ENCODE measurements at places on chromosomes 16 and 17.

DNA sequence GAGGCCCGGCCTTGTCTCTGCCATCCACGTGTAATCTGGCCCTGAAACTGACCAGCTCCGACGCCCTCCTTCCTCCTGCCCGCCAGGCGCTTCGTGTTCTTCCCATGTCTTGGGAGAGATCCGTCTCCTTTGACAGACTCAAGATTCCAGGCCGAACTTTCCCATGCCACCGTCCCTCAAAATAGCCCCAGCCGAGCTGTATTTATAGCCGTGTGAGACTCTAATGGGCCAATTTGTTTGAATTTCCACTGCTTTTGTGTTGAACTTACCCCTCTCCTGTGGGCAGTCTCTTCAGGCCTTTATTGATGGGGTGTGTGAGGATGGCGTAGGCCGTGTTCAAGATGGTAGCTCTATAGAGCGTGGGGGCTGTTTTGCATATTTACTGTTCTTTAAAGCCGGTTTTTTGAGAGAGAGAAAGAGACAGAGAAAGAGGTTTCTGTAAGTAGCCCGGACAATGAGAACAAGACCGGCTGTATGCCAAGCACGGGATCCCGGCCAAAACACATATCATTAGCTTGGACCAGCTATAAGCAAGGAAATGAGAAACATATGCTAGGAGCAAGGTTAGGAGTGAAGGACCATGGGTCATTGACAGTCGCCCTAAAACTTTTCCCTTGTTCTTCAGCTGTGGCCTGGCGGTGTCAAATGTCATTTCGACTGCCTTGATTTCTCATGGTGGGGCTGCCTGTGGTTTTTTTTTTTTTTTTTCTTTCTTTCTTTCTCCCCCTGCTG, 124.5 kb upstream of the ZFHX3 start:
- H3K36me3 ChIP-seq, result no peaks in the 10 kb centered on the region
- DNase-seq, result peak; percentile 96
- no peaks in the 10 kb centered on the region for H3K27me3 ChIP-seq
- H3K27ac ChIP-seq, result peak overlapping the region; percentile 2
- peaks cover 23% of the 10 kb centered on the region for H3K4me1 ChIP-seq

DNA sequence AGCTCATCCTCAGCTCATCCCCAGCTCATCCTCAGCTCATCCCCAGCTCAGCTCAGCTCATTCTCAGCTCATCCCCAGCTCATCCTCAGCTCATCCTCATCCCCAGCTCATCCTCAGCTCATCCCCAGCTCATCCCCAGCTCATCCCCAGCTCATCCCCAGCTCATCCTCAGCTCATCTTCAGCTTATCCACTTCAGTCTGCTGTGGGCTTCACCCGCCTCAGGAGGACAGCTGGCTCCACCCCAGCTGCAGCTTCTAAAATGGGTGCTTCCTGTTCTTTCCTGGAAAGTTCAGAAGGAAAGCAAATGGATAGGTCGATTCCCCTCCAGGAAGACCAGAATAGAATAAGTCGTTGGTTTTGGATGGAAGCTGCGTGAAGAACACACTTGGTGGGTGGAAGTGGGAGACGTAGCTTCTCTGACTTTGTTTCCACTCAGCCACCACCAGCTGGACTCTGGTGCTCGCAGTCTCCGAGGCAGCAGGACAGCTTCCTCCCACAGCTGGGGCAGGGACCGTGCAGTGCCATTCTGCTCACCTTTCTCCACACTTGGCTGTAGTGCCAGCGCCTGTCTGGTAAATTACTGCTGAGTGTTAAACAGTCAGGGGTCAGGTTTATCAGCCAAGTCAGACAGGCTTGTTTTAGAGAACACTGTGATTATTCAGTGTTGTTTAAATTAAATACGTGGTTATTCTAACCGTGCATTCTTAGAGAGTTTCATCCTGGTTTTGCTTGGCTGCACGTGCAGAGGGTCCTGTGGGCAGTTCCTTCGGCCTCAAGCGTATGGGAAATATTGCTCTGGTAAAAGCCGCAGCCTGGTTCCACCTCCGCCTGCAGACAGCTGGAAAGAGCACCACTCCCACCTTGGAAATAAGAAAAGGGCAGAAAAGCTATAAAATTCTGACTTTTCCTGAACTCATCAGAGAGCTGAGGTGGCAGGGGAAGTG, 61.0 kb upstream of the CHMP6 start:
- no peaks in the 10 kb centered on the region for H3K27me3 ChIP-seq
- H3K36me3 ChIP-seq, result peaks cover 10% of the 10 kb centered on the region
- no peaks in the 10 kb centered on the region for H3K4me1 ChIP-seq

DNA sequence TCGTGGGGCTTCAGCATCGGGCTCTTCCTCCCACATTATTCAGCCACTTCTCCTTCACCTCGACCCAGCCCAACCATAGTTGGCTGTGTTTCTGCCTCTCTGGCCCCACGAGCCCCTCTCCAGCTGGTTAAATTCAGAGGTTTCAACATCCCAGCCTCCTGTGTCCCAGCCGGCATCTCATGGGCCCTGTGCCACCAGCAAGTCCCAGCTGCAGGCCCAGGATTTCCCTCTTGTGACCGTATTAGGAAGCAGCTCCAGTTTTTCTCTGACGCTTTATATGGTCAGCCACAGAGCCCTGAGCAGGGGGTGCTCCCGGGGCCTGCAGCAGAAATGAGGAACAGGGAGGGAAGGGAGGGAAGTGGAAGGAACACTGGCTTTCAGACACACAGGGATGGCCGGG, 27.4 kb downstream of the MYH11 start:
- DNase-seq, result no peak
- H3K4me3 ChIP-seq, result no peak overlapping the region
- no peaks in the 10 kb centered on the region for H3K4me1 ChIP-seq
- H3K27ac ChIP-seq, result no peak overlapping the region
- no peaks in the 10 kb centered on the region for H3K36me3 ChIP-seq

DNA sequence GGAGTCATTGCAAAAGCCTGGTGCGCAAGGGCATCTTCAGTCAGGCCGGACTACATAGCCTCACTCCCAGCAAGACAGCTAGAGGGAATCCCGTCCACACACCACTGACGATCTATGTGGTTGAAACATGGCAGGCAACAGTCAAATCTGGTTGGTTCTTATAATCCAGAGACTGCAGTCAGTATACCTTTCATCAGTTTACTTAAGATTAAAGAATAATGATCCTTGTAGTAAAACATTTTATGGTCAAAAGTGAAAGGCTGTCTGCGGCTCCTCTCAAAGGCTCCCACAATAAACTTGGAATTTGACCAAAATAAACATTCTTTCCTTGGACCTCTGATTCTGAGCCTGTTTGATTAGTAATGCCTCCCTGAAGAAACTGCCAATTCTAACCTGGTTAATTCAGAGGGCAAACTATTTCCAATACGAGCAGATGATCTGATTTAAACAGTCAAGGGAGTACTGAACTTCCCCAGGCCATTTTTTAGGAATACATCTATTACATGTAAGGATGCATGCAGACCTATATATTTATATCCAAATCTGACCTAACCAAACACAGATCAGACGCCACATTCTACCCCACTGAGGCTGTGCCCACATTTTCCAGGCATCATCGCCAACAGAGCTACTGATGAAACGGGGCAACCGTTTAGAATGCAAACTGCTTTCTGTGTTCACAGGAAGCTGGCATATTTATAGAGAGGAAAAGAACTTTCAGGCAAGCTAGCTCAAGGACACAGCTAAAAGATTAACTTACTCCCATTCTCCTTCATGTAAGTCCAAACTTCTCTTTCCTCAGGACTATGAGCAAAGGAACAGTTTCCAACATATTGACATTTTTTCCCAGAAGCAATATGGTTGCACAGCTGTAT, 15.3 kb upstream of the TXNDC11 start:
- H3K4me1 ChIP-seq, result peaks cover 62% of the 10 kb centered on the region
- no peaks in the 10 kb centered on the region for H3K27me3 ChIP-seq
- no peak for DNase-seq

GRCh38 chr16:648071-648780, 939 bp upstream of the WDR90 start:
- H3K27me3 ChIP-seq, result no peaks in the 10 kb centered on the region
- peak; percentile 92 for DNase-seq
- H3K27ac ChIP-seq, result peak overlapping the region; percentile 95
- no peaks in the 10 kb centered on the region for H3K36me3 ChIP-seq
- H3K4me3 ChIP-seq, result peak overlapping the region; percentile 70

DNA sequence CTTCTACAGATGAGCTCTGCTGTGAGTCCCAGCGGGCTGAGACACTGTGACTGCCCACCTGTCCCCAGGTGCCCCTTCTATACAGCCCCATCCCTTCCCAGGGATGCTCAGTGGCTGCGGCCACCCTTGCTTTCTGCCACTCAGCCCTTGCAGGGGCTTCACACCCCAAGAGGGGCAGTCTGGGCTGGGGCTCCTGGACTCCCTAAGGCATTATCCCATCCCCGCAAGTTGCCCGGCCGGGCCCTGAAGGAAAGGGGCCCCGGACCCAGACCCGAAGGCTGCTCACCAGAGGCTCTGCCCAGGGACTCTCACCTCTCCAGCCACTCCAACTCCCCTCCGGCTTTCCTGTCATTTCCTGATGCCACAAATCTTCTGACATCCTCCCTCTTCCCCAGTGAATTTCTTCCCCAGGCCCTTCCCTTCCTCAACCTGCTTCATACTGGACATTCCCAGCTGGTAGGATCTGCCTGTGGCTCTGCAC, 88.5 kb upstream of the TOB1 start:
- DNase-seq, result no peak
- no peaks in the 10 kb centered on the region for H3K27me3 ChIP-seq
- no peak overlapping the region for H3K27ac ChIP-seq
- no peak overlapping the region for H3K4me3 ChIP-seq

- no peak for DNase-seq
- H3K27me3 ChIP-seq, result no peaks in the 10 kb centered on the region
- H3K27ac ChIP-seq, result no peak overlapping the region
- no peaks in the 10 kb centered on the region for H3K36me3 ChIP-seq
- no peaks in the 10 kb centered on the region for H3K4me1 ChIP-seq
- no peak overlapping the region for H3K4me3 ChIP-seq
These were observed 223.5 kb downstream of the CYB561 start for GRCh38 chr17:63222655-63223054.

DNA sequence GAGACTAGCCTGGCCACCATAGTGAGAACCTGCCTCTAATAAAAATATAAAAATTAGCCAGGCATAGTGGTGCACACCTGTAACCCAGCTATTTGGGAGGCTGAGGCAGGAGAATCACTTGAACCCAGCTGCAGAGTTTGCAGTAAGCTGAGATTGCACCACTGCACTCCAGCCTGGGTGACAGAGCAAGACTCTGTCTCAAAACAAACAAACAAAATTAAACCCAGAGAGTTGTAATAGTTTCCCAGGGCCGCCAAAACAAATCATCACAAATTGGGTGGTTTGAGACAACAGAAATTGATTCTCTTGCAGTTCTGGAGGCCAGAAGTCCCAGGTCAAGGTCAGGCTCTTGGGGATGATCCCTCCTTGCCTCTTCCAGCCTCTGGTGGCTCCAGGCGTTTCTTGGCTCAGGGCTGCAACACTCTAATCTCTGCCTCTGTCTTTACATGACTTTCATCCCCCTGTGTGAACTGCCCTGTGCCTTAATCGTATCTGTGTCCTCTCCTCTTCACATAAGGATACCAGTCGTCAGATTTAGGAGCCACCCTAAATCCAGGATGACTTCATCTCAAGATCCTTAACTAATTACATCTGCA, 100.3 kb upstream of the NOL11 start:
- H3K4me1 ChIP-seq, result peaks cover 14% of the 10 kb centered on the region
- no peaks in the 10 kb centered on the region for H3K27me3 ChIP-seq
- H3K4me3 ChIP-seq, result no peak overlapping the region

GRCh38 chr16:84155771-84156170, 10.7 kb downstream of the DNAAF1 start:
- no peaks in the 10 kb centered on the region for H3K36me3 ChIP-seq
- H3K27ac ChIP-seq, result no peak overlapping the region
- DNase-seq, result no peak
- no peaks in the 10 kb centered on the region for H3K27me3 ChIP-seq

Data from body of pancreas (tissue), 4 donors.